RWPE1 (cell line): ENCODE measurements at places on chromosomes 6 and 20.

DNA sequence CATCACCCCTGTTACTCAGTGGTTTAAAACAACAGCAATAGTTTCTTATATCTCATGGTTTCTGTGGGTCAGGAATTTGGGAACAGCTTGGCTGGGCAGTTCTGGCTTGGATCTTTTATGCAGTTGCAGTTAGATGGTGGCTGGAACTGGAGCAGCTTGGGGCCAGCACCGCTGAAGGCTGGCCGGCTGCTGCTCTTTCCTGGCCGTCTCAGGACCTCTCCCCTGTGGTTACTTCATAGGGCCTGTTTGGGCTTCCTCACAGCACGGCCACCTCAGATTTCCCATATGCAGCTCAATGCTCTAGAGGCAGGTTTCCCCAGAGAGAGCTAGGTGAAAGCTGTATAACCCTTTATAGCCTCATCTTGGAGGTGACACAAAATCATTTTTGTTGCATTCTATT lies 15.6 kb downstream of the PKIG start:
- no peak for DNase-seq

GRCh38 chr6:148218542-148219258 lies 123.9 kb upstream of the SASH1 start:
- no peak for DNase-seq

- no peak for DNase-seq
Observed at GRCh38 chr20:56706867-56707360, 77.8 kb downstream of the TFAP2C start.

DNA sequence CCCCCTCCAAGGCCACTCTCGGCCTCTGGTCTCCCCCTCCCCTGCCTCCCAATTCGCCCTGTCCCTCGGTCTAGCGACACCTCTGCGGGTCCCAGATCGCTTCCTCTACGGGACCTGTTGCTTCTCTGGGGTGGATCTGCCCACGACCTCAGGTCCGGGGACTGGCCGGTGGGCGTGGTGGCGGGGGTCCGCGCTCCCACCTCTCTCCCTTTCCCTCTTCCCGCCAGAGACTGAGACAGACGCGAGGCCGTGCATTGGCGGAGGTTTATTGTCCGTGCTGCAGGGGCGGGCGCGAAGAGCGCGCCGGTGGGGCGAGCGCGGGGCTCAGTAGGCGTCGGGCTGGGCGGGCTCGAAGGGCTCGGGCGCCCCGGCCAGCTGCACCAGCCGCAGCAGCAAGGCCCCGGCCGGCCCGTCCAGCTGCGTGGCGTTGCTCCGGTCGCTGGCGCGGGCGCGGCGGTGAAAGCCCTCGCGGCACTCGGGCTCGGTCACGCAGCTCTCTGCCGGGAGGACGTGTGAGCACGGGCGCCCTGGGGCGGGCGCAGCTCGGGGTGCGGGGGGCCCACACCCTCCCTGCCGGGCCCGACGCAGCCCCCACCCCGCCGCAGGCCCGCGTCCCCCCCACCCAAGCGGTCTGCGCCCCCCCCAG lies 2.1 kb downstream of the AVP start:
- DNase-seq, result no peak

DNA sequence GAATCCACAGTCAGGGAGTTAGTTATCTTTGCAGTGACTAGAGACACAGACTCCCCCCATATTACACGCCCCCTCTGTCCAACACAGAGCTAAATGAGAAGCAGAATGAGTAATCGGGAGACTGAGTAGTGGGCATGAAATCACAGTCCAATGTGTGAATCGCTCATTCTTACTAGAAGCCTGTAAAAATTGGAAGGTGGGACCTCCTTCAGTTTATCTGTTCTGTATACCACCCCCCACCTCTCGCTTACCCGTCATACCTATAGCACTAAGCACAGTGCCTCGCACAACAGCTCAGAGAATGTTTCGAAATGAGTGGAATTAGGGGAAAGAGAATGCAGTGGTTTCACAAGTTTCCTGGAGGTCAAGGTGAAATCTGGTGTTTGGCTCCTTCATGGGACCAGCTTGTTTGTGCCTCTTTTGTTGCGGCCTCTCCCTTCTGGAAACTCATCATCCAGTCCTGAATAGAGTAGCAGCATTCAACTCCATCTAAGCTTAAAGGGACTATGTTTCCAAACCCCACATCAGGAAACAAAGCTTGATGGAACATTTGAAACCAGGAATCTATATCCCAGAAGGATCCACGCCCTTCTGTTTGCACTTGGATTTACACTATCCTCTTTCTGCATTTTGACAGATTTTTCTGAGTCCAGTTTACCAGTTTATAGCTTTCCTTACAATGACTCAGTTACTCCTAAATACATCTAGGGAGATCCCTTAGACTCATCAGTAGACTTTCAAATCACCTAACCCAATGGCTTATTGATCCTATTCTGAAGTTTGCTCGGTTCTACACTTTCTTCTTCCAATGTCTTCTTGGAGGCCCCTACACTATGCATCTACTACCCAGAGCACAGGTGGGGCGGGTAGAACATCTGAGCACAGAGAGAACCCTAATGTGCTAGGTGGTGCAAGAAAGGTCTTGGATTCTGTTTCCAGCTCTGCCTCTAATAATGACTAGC lies 59.2 kb upstream of the PIM1 start:
- DNase-seq, result no peak

DNA sequence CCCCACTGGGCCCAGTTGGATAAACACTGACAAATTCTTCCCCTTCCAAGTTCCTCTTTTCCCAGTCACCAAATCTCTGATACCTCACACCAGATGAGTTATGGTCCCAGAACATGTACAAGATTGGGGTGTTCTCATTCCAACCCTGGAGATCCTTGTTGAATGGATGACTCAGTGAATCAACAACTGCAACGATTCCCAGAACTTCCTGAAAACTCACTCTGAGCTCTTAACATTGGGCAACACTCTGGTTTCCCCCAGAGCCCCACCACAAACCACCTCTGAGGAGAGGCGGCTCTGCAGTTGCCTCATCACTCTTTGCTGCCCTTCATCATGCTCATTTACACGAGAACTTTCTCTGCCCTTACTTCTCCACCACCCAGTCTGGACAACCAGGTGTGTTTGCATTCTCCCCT lies 115.2 kb downstream of the MRPL14 start:
- DNase-seq, result peak; percentile 38
